Stimulated activated CD4-positive, alpha-beta T cell treated with anti-CD3 and anti-CD28 coated beads, Interleukin-12 subunit alpha, Interleukin-12 subunit beta, amount 100 ng/mL, for 24 hours (primary cell): ENCODE measurements at places on chromosomes 4 and X.

DNA sequence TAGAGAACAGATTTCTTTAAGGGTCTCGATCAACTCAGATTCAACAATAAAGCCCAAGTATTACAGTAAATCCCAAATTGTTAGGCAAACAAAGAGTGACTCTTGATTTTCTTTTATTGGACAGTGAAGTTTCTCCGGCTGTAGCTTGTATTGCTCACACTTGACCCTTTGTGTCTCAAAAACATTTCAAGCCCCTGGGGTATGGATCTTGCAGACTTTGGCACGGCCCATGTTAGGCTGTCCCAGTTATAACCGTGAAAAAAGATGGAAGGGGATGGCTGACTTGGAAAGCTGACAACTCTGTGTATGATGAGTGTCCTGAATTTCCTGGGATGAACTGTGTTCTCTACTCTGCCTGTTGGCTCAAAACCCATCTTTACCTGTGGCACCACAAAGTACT lies 356.1 kb downstream of the SLITRK2 start:
- no peak for DNase-seq

- DNase-seq: no peak
Measured at GRCh38 chr4:54541426-54542118, 116.2 kb upstream of the KIT start.

GRCh38 chr4:46950826-46951225 lies 41.8 kb upstream of the COX7B2 start:
- no peak for DNase-seq

- DNase-seq: no peak
Measured at GRCh38 chrX:107725761-107726555, 49.6 kb downstream of the TSC22D3 start.

DNA sequence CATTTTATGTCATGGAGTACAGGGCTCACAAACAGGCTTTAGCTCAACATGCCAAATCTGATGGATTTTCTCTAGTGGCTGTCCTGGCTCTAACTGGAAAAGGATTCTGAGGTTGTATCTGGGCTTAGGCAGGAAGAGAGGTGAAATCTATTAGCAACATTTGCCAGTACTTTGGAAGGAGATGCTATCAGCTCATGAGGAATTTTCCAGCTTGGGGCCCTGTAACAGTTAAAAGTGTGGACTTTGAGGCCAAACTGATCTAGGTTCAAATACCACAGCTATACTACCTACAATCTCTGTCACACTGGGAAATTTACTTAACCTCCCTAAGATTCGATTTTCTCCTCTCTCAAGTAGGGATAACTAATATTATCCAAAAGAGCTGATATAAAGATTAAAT lies 119.0 kb upstream of the HCCS start:
- no peak for DNase-seq
